ENCODE measurements at places on chromosomes 7 and 10. TPM values are rescaled to one million over a fixed set of nuclear protein-coding genes. Genes with fewer than 3 reads are reported as not detected.

DNA sequence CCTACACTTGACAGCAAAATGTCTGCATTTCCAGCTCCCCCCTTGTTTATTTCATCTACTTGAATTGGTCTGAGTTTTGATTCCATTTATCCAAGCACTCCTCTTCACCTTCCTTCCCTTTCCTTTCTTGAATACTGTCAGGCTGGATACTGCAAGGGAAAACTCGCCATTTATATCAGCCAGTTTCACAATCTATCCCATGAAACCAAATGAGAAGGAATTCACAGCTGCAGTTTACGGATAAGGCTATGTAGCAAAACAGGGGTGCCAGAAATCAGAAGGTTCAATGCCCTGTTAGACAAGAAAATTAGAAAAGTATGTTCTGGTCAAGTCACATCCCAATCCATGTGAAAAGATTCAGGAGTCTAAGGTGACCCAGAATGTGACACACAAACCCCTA is 28.1 kb downstream of the CCDC6 start:
- no peak for DNase-seq

DNA sequence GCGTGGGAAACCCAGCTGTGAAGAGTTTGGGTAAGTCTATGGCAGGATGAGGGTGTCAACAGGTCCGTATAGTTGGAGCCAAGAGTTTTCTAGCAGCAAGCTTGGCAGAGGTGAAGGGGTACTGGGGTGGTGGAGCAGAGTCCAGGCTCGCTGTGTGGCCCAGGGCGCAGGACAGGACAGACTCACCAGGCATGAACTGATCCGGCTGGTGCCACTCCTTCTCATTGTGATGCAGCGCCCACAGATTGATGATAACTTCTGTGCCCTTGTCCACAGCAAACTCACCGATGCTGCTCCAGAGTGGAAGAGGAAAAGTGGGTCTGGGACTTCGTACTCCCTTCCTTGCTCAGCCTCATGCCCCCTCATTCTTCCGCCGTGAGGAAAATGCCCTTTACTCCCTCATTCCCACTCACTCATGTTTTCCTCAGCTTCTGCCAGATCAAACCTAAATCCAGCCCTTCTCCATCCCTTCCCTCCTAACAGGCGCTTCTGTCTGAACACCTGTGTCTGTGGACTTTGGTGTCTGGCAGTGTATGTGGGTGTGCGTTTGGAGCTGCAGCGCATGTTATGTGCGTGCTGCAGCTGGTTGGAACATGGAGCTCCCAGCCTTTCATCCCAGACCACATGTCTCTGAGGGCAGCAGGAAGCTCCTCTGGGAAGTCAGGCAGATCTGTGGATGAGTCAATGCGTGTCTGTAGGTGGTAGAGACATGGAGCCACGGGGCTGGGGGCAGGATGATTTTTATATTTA is 5.7 kb downstream of the CYP17A1 start:
- no peak for DNase-seq

DNA sequence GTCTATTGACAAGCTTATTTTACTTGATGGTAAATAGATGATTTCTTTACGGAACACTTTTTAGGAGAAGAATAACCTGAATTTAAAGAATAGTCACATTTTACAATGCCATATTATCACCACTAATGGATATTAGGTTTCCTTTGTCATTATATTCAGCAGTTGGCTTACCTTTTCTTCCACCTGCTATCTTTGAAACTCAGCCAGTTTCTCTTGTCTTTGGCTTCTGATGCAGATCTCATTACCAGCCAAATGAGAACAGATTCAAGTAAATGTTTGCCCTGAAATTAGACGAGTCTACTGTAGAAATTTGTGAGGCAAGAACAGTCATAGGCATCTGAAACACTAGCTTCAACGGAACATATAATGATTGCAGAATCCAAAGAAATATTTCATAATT is 85.5 kb upstream of the OIT3 start:
- DNase-seq, result no peak

TMEM229A gene
- not detected for total RNA-seq

All from NCI-H460 (cell line).